ENCODE measurements at places on chromosomes 16 and 17.

- DNase-seq = no peak
Observed at GRCh38 chr17:61619953-61620352, 28.9 kb upstream of the NACA2 start.

DNA sequence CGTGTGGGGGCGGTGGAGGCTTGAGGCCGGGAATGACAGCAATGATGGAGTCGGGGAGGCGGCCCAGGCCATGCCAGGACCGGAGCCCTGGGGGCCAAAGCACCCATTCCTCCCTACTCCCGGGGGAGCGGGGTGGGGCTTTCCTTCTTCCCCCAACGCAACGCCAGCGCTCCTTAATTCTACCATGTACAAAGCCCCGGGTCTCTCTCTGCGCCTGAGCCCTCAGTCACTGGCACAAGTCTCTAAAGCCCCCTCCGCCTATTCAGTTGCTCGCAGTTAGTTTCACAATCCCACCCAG lies 245 bp upstream of the RNF227 start:
- no peak for DNase-seq

- DNase-seq = no peak
Observed at GRCh38 chr16:1013593-1013900, 32.0 kb downstream of the SOX8 start.

GRCh38 chr17:36921095-36921851 lies 16.0 kb upstream of the LHX1 start:
- no peak for DNase-seq

DNA sequence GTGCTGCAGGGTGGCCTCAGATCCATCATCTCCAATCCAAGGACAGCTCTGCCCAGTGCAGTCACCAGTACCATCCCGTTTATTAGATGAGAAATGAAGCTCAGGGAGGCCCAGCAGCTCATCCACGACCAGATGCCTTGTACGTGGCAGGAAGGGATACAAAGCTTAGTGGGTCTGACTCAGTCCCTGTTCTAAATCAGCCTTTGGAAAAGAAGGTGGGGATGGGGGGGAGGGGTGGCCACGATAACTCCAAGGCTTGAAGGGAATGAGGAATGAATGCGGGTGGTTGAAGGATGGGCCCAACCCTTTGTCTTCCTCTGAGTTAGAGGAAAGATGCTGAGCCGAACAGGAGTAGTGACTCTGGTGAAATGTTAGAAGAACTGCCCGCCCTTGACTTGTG lies 25.8 kb downstream of the LLGL2 start:
- DNase-seq = no peak

- no peak for DNase-seq
Observed at GRCh38 chr17:40352779-40353394, 11.7 kb downstream of the GJD3 start.

DNA sequence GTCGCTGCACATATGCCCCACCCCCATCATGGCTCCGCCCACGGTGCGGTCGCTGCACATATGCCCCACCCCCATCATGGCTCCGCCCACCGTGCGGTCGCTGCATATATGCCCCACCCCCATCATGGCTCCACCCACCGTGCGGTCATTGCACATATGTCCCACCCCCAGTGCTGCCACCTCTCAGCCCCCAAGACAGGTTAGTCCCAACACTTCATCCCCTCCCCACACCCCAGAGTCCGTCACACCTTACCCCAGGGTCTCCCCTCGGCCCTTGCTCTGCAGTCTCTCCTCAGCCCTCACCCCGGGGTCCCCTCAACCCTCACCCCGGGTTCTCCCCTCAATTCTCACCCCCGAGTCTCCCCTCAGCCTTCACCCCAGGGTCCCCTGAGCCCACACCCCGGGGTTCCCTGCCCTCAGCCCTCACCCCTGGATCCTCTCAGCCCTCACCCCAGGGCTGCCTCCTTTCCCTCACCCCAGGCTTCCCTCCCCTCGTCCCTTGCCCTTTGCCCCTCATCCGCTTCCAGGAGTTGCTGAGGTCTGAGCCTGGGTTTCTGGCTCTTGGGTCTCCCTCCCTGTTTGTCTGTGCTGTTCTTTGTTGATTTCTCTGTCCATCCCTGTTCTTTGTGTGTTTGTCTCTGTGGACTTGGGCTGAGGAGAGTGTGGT lies 25.6 kb downstream of the TPSG1 start:
- DNase-seq = no peak

- no peak for DNase-seq
Observed at GRCh38 chr16:73023752-73024570, 24.0 kb downstream of the ZFHX3 start.

DNA sequence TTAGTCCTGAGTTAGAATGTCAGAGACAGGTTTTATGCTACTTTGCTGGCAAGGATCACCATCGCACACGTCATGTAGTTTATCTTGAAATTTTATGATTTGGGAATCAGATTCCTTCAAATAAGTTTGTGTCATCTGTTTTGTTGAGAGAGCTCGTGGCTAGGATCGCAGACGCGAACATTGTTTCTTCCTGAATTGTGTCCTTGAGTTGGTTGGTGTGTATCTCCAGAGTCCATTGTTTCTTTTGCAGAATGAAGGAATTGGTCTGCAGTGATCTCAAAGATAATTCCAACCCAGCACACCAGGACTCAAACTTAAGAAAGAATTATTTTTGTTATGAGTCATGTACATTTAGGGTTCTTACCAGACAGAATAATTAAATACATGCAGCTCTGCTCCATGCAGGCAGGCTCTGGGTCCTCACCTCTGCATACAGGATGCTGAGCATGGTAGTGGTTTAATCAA lies 51.6 kb downstream of the PRKCA start:
- no peak for DNase-seq

DNA sequence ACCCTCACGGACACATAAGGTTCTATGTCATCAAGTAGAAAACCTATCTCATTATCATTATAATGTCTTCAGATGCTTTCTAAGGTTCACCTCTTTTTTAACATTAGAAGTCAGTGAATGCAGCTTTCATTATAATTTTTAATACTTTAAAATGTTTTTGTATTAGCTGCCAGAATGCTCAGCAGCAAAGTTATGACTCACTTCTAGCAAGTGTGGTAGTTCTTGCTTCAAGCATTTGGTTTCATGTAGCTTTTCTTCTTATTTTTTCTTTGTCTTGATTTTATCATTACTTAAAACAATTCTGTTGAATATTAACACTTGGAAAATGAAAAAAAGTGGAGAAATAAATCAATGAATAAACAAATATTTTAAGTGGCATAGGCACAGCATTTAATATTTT lies 23.4 kb downstream of the LPCAT2 start:
- DNase-seq = no peak

DNA sequence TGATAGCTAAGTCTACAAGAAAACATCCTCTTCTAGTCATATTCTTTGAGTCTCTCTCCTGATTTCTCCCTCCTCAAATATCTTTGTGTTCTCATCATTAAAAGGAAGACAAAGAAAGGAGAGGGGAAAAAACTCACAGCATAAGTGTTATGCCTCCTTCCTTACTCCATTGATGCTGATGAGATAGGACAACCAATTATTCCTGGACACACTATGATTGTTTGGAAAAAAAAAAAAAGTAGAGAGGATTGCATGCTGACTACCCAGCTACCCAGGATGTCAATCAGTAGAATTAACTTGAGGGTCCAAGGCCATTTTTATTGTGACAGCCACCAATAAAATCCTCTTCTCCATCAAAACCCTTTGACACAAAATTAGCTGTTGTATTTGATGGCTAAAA lies 299.1 kb upstream of the CDH8 start:
- no peak for DNase-seq

DNA sequence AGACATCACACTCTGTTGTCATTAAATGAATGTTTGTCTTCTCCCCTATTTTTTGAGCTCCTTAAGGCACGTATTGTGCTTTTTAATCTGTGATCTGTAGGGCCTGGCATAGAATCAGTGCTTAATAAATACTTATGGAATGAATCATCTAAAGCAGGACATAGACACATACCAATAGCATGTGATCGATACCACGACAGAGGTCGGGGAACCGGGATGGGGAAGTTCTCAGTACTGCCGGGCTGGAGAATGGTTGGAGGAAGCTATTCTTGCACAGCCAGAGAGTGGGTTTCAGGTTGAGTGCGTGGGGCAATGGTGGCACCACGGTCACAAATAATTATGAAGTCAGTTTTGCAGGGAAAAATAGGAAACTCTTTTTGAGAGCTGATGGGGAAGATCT lies 26.8 kb downstream of the NLRP1 start:
- no peak for DNase-seq

- no peak for DNase-seq
Observed at GRCh38 chr16:50038756-50039529, 13.9 kb downstream of the CNEP1R1 start.

- DNase-seq = no peak
Observed at GRCh38 chr17:34306466-34306865, 12.8 kb upstream of the CCL8 start.

GRCh38 chr17:55295411-55296170 lies 30.8 kb downstream of the HLF start:
- DNase-seq = peak; percentile 29

DNA sequence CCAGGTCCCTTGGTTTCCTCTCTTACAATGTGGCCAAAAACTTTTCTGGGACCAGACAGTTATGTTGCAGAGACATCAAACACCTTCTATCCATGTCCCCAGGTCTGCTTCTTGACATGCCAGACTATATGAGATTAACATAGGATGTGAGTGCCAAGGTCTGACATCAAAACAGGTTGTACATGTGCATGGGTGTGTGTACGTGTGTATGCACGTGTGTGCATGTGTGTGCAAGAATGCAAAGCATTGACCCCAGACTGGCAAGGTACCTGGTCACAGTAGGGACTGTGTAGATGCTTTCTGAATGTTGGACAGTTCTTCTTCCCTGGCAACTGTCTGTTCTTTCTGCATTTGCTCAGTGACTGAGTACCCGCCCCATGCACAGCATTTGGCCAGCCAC lies 85.6 kb downstream of the NDE1 start:
- no peak for DNase-seq

GRCh38 chr17:70848785-70849184 lies 679.5 kb downstream of the KCNJ2 start:
- no peak for DNase-seq

DNA sequence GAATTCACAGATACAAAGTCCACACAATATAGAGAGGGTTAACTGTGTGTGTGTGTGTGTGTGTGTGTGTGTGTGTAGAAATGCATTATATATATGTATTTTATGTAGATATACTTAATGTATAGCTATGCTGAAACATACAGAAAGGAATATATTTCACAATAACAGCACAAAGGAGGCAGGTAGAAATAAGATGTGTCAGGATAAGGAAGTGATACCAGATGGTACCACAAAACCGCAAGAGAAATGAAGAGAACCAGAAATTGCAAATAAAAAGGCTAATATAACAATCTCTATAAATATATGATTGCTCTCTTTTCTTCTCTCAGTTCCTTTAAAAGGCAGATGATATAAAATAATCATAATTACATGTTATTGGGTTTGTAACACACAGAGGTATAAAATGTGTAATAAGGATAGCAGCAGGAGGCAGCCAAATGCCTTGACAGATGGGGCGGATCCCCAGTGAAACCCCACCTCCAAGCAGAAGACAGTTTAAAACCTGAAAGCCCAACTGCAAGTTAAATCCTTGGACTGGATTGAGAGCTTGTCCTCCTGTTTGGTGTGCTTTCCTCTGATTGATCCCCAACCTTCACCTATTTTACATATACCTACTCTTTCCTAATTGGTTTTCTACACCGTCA lies 365.4 kb upstream of the C16orf82 start:
- DNase-seq = no peak

- DNase-seq = no peak
Observed at GRCh38 chr17:859061-859823, 77.1 kb downstream of the MRM3 start.

- no peak for DNase-seq
Observed at GRCh38 chr16:17450291-17450690, 20.5 kb downstream of the XYLT1 start.

DNA sequence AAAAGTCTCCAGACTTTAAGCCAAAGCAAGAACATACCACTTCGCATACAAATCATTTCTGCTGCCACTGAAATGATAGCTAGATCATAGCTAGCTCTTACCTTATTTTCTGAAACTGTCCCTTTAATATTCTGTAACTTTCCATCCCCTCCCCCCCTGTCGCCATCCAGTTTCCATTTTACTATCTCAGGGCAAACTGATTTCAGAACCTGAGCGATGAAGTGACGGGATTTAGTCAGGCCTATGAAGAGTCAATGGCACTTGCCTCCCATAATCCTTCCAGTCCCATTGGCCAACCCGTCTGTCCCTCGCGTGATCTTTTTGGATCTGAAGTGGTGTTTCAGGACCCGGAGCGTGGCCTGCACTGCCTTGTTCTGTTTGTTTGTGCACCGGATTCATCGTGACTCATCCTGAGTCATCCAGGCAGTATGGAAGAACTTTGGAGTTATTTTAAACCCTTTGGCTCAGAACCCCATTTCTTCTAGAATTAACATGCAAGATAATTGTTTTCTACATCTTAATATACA lies 199.8 kb upstream of the CHMP6 start:
- peak; percentile 34 for DNase-seq

- no peak for DNase-seq
Observed at GRCh38 chr17:54536306-54536705, 364.3 kb upstream of the TOM1L1 start.

- DNase-seq = no peak
Observed at GRCh38 chr16:22255335-22255734, 41.9 kb upstream of the POLR3E start.

- DNase-seq = no peak
Observed at GRCh38 chr17:705011-705410, 9.6 kb downstream of the VPS53 start.

DNA sequence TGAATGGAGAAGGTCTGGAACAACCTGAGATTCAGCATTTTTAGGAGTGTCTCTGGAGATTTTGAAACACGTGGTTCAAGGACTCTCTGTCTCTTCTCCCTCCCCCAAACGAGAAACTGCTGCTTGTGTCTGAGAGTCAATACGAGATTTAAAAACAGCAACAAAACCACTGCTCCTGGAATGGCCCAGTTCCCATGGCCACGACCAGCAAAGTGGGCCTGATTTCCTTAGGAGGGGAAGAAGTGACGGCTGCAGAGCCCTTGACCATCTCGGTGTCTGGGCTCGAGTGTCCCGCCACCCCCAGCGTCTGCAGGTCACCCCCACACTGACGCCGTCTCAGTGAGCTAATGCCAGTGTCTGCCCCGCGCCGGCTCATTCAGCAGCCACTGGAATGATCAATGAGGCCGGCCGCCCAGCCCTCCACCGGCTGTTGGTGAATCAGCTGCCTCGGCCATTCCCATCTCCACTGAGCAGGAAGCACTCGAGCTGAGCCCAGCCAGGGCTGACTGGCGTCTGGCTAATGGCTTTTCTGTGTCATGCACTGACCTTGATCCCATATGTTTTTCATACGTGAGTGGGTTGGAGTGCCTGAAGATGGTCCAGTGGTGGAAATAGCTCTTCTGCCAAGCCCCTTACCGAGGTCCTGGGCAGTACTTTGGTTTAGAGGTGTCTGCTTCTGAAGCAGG lies 151.8 kb downstream of the PITPNC1 start:
- no peak for DNase-seq

- DNase-seq = no peak
Observed at GRCh38 chr16:73215678-73216377, 167.9 kb upstream of the ZFHX3 start.

GRCh38 chr16:49750341-49751000 lies 105.4 kb downstream of the ZNF423 start:
- no peak for DNase-seq

- no peak for DNase-seq
Observed at GRCh38 chr17:16212793-16213192, 2.5 kb downstream of the NCOR1 start.

GRCh38 chr17:8649157-8650118 lies 18.9 kb upstream of the MYH10 start:
- no peak for DNase-seq

Data from effector memory CD4-positive, alpha-beta T cell (primary cell).